Cardiac fibroblast (primary cell): ENCODE measurements at places on chromosomes 7 and 10.

DNA sequence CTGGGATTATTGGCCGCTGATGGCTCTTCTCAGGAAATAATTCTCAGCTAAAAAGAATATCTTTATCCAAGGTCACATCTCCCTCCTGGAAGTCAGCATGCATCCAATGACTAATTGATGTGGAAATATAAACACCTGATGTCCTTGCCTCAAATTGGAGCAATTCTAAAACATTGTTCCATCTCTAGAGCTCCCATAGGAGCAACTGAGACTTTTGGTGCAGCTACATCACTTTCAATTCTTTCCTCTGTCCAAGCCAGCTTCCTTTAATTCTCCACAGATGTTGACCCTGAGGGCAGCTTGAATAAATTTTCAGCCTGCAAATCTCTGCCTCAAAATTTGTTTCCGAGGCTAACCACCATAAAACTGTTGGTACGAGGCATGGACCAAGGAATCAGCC lies 43.9 kb upstream of the KCND2 start:
- no peak for DNase-seq

DNA sequence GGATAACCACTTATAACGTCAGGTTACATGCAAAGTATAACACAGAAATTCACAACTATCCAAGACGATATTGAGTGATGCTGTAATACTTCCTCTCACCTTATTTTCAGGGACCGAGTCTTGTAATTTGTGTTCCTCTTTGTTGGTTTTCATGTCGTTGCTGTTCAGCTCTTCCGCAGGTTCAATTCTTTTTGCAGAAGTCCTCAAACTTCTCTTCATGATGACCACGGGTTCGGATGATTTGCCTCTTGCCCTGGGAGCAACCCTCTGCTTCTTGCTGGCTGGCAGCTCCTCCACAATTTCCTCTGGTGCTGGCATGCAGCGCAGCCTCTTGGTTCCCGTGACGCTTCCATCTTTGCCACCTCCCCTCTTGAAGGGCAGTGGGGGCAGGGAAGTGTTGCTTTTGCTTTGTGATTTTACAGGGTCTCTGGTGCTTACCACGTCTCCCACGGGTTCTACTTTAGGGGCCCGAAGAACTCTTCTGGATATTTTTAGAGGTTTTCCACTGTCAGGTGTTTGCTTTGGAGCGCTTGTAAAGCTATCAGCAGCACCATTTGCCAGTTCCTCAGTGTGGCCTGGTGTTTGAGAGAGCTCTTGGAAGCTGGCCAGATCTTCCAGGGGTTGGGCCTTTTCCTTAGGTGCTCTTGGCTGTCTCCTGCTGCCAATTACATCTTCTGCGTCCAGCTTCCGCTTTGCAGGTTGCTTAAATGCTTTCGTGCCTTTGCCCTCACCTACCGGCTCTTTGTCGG lies 23.6 kb downstream of the MKI67 start:
- DNase-seq, result no peak

DNA sequence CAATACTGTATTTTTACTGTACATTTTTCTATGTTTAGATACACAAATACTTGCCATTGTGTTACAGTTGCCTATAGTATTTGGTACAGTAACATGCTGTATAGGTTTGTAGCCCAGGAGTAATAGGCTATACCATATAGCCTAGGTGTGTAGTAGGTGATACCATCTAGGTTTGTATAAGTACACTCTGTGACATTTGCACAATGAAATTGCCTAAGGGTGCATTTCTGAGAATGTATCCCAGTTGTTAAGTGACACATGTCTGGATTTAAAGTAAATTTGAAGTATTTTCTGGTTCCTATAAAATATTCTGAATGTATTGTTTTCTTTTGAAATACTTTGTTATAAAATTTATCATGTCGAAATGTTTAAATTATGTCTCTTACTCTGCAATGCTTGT lies 7.2 kb downstream of the CDK14 start:
- DNase-seq, result no peak

DNA sequence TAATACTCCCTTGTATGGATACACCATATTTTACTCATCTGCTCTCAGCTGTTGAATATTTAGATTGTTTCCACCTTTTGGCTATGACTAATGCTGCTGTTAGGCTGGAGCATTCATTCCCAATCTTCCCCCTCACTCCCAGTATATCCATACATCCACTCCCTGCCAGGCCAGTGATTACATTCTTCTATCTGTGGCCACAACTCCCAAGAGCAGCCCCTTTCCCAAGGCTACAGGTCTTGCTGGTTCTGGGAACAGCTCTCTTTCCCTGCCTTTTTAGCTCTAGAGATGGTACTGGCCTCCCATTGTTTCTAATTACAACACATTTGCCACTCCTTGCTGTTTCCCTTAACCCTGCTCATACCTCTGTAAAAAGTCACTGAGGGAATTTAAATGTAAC lies 28.2 kb downstream of the SFR1 start:
- DNase-seq, result no peak

GRCh38 chr7:53001221-53001620 lies 34.2 kb upstream of the POM121L12 start:
- DNase-seq, result no peak

- no peak for DNase-seq
Observed at GRCh38 chr7:99242682-99243081, 30.0 kb upstream of the MYH16 start.

DNA sequence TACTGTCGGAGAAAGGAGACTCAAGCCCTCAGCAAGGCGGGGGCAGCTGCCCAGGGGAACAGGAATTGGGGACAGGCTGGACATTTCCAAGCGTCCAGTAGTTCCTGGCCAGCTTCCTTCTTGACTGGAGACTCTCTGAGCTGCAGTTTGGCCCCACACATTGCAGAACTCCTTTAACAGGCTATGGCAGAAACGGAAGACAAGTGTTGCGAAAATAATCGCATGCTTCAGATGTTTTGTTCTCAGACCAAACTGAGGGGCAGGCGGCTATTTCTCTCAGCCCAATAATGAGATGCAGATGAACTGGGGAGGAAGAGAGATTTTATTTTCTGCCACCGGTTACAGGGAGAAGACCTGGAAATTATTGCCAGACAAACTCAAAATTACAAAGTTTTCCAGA lies 88.0 kb upstream of the PFKP start:
- peak; percentile 43 for DNase-seq

DNA sequence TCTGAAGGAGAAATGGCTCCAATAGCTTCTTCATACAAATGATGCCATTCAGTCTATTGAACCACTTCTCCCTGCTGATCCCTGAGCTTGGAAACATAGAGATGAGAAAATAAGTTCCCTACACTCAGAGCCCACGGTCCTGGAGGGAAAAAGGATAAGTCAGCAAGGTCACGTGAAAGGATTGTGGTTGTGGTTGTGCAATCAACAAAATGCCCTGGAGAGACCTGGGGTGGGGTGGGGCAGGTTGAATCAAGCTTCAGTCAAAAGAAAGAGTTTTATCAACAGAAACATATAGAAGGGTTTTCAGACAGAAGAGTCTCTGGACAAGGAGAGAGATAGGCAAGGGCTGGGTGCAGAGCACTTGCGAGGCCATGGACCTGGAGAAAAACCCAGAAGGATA lies 30.1 kb downstream of the C10orf90 start:
- DNase-seq, result peak; percentile 36

GRCh38 chr10:88379575-88379974 lies 203.5 kb downstream of the RNLS start:
- DNase-seq, result peak; percentile 73

GRCh38 chr10:132048294-132048667 lies 17.5 kb upstream of the JAKMIP3 start:
- no peak for DNase-seq

DNA sequence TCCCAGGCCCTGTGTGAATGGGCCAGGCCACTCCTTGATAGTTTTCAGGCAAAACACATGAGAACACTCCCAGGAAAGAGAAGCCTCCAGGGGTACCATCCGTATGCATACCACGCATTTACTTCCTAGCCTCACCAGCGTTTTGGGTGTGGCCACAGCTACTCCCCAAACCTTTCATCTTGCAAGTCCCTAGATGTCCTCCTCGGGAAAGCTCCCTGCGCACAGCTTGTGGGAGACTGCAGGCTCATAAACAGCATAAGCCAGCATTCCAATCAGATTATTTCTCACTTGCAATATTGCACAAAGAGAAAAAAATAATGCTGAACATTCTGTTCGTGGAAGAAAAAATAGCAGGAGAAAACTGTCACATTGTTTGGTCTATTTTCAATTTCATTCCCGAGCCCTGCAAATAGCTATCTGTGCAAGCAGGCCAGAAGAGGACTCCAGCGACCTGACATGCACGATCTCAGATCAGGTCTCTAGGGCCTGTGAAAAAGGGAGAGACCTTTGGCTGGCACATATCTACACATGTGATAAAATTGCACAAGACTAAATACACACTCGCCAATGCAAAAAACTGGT lies 175.6 kb downstream of the PLXNA4 start:
- DNase-seq, result no peak

DNA sequence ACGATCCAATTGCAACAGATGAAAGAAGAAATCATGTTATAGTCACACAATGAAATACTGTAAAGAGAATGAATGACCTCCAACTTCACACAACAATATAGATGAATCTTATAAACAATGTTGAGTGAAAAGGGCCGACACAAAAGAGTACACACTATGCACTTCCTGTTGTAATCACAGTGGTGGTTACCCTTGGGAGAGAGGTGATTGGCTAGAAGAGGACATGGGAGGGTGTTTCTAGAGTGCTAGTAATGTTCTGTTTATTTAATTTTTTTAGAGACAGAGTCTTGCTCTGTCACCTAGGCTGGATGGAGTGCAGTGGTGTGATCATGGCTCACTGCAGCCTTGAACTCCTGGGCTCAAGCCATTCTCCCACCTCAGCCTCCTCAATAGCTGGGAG lies 82.5 kb downstream of the NDUFB2 start:
- no peak for DNase-seq

- peak; percentile 87 for DNase-seq
Observed at GRCh38 chr7:115096262-115096661, 174.4 kb downstream of the MDFIC start.

- no peak for DNase-seq
Observed at GRCh38 chr7:18153183-18153748, 125.6 kb upstream of the PRPS1L1 start.

- no peak for DNase-seq
Observed at GRCh38 chr7:28029051-28029450, 151.5 kb downstream of the JAZF1 start.
